K562 (cell line): ENCODE measurements at places on chromosomes 13 and 19.
A peak's percentile ranks its signal among the peaks of the same experiment; 100 is the strongest.

GRCh38 chr19:16473875-16474392 is 2.2 kb upstream of the EPS15L1 start:
- DNase-seq = no peak

DNA sequence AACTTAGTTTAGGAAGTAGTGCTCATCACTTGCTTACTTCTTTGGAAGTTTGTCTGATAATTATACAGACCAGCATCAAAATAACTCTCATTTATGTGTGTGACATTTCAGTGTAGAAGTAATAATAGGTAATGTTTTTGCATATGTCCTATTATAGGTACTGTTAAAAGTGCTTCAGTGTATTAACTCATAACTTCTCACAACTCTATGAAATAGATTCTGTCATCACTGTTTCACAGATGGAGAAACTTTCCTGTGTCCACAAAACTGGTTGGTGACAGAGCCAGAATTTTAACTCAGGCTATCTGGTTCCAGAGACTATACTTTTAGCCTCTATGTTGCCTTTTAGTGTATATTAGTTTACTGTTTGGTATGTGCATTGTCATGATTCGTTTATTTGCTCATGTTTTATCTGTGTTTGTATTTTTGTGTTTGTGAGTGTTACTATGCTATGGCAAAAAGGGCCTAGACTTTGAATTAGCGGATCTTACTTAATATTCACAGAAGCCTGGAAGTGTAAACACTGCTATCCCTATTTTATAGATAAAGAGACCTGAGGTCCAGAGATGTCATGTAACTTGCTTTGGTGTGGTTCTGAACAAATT is 12.7 kb downstream of the LPAR6 start:
- no peak for DNase-seq

- no peak for DNase-seq
These were observed 297.8 kb downstream of the OXGR1 start for GRCh38 chr13:96696389-96696900.

GRCh38 chr19:58279042-58279924 is 528 bp downstream of the ZNF8 start:
- peak; percentile 87 for DNase-seq

- DNase-seq = no peak
These were observed 4.8 kb downstream of the ADPRHL1 start for GRCh38 chr13:113448545-113448884.

DNA sequence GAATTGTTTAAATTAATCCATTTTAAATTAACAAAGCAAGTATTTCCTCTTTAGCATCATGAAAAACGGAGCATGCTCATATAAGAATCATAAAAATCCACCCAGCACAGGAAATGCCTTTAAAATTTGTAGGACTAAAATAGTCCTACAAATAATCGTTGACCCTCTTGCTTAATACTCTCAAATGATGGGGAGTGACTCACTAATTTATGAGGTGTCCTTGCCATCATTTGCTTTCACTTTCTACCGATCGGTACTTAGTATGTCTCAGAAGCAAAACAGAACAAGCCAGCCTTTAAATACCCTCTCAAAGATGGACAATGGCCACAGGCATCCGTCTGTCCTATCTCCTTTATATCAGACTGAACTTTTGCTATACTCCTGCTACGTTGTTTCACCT is 97.2 kb downstream of the SUCLA2 start:
- no peak for DNase-seq

DNA sequence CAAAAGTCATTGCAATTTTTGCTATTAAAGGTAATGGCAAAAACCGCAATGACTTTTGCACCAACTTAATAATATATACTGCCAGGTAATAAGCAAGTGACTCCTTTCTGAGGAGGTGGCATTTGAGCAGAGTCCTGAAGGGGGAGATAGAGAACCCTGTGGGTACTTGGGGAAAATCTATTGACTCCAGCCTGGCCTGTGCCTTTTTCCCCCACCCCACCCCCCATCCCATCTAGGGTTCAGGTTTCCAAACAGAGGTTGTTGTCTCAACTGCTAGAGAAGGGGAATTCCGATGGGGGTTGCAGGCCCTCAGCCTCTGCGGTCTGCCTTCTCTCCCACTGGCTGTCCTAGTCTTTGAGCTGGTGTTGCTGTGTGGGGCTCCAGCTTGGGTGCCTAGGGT is 11.5 kb downstream of the S1PR2 start:
- DNase-seq = peak; percentile 50

DNA sequence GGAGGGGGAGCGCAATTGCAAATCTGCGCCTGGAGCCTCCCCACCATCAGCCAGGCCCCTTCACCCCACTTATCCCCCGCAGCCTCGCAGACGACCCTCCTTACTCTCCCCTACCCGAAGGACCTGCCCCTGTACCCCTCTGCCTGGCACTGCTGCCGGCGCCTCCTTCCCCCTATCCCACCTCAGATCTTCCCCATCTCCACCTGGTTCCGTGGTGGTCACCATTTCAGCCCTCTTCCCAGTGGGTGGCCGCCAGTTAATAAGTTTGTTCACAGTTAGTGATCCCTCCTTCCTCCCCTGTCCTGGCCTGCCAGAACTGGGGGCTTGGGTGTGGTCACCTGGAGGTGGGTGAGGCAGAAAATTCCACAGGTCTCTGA is 397 bp downstream of the SLC44A2 start:
- no peak for DNase-seq

GRCh38 chr13:97116754-97117153 is 105.4 kb upstream of the MBNL2 start:
- no peak for DNase-seq

GRCh38 chr19:46739290-46739771 is 6.5 kb upstream of the FKRP start:
- no peak for DNase-seq

DNA sequence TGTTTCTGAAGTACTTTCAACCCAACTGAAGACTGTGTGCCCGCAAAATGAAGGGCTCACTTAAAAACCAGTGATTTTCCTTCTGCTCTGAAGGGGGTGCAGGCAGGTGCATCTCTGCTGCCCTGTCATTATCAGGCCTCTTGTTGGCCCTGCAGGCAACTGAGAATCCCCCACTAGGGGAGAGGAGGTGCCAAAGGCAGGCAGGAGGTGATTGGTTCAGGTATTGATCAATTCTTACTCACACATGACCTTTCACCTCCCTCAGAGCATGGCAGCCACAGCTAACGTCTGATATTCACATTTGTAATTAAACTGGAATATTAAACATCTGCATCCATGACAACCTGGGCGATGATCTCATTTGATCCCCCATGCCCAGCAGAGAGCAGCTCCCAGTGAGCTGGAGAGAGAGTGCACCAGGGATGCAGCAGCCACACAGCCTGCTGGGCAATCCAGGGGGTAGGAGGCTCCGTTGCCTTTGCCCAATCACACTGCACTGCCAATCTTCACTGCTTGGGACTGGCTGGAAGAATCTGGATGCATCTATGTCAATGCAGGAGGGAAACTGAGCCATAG is 267.9 kb upstream of the TSHZ3 start:
- DNase-seq = no peak

- DNase-seq = peak; percentile 89
These were observed 37.9 kb upstream of the SEMA6B start for GRCh38 chr19:4597278-4597974.

- DNase-seq = peak; percentile 96
These were observed 24.0 kb downstream of the SLC8A2 start for GRCh38 chr19:47447470-47448359.

DNA sequence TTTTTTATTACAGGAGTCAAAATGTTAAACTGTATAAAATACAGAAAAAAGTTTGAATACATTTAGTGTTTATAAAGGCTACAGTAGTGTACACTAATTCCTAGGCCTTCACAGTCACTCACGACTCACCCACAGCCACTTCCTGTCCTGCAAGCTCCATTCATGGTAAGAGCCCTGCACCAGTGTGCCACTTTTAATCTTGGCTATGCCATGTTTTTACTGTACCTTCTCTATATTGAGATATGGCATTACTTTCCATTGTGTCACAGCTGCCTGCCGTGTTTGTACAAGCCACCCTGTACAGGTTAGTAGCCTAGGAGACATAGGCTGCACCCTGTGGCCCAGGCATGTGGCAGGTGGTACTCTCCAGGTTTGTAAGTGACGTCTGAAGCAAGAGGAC is 32.1 kb downstream of the C1QTNF9 start:
- no peak for DNase-seq

DNA sequence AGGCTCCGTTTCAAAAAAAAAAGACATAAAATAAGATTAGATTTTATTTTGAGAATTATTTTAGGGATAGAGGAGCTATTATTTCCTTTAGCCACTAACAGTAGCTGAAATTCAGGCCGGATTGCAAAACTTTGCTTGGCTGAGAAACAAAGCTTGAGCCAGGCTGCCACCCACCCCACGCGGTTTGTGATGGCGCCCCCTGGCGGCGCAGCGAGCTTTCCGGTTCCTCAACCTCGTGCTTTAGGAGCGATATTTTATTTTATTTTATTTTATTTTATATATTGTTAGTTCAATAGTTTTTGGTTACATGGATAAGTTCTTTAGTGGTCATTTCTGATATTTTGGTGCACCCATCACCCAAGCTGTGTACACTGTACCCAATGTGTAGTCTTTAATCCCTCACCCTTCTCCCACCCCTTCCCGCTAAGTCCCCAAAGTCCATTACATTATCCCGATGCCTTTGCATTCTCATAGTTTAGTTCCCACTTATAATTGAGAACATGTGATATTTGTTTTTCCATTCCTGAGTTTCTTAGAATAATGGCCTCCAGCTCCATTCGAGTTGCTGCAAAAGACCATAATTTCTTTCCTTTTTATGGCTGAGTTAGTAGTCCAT is 19.8 kb upstream of the CEACAM4 start:
- DNase-seq = peak; percentile 37

DNA sequence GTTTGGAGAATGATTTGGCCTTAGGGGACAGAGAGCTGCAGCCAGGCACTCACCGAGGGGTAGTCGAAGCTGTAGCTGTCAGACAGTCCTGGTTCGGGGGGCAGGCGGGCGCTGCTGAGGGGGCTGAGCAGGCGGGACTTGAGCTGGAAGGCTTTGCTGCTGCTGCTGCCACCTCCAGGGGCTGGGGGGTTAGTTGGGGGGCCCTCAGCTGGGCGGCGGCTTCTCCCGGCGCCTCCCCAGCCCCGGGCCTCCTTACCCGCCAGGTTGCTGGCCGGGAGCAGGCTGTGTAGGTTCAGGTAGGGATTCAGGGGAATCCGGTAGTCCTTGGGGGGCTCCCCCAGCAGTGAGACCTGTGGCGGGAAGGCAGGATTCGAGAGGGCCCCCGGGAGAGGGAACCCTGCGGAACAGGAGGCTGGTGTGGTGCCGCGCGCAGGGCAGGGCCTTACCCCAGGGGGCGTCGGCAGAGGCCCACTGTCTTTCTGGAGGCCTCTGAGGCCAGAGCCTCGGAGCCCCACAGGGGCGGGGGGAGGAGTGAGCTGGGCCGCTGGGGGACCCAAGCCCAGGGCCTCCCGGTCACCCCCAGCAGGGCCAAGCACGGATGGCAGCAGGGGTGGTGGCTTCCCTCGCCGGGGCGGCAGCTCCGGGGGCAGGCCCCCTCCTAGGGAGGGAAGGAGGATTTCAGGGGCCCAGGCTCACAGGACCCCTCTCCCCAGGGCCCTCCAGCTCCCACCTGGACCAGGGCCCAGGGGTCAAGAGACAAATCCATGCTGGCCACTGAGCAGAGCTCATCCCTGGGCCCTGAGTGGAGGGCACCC is 5.0 kb upstream of the FDX2 start:
- DNase-seq = no peak

- no peak for DNase-seq
These were observed 316.2 kb upstream of the KLHL1 start for GRCh38 chr13:70424428-70424827.

- no peak for DNase-seq
These were observed 99.4 kb upstream of the RNF113B start for GRCh38 chr13:98276486-98276885.

- DNase-seq = peak; percentile 45
These were observed 751 bp downstream of the GRAMD1A start for GRCh38 chr19:35000647-35001501.

GRCh38 chr13:98371516-98372023 is 194.5 kb upstream of the RNF113B start:
- no peak for DNase-seq

DNA sequence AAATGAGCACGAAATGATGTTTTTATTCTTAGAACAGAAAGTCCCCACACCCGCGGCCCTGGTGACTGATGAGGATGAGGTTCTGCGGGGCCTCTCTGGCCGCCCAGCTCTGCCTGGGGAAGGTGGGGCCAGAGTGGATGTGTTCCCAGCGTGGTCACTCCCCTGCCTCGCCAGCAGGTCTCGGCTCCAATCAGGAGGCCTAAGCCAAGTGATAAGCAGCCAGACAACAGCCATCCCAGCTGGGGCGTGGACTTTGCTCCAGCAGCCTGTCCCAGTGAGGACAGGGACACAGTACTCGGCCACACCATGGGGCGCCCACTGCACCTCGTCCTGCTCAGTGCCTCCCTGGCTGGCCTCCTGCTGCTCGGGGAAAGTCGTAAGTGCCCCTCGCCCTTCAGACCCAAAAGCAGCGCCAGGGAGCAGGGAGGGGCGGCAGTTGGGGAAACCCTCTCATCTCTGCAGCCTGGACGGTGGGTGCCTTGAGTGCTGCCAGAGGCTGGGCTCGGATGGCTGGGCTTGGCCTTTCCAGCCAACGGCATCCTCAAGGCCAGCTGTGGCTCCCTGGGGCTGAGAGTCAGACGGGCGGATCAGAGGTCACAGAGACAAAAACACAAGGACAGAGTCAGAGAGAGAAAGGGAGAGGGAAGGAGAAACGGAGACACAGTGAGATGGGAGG is at the start of gene F10:
Gene F10 (plus strand): TSS at position 250 of the 676 bp plus-strand sequence. CDS start 57 bp downstream, at position 307.
- DNase-seq = peak; percentile 65

DNA sequence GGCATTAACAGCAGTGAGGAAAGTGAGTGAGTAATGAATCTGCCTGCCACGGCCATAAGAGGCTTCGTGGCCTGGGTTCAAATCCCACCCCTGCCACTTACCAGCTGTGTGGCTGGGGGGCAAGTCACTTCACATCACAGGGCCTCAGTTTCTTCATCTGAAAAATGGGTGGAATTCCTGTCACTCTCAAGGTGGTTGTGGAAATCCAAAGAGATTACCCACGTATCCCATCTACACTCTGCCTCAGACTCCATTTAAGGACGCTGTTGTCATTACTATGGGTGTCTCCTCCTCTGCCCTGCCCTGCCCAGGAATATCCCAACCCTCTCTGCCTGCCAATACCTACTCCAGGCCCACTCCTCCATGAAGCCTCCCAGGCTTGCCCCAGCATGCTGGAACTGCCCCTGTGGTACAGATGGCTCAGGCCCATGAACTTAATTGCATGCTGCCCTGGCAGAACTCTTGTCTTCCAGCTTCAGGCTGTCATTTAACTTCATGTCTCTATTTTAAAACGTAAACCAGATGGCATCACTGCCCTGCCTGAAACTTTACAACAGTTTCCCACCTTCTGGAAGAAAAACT is 3.1 kb downstream of the GIPC1 start:
- no peak for DNase-seq
